ENCODE measurements at places on chromosomes 7 and 10.

- DNase-seq = no peak
Observed at GRCh38 chr10:115882021-115882420, 391.0 kb downstream of the GFRA1 start.

GRCh38 chr7:31368620-31369019 is 28.1 kb upstream of the NEUROD6 start:
- no peak for DNase-seq

GRCh38 chr7:139575338-139575680 is 51.8 kb downstream of the CLEC2L start:
- DNase-seq = no peak

DNA sequence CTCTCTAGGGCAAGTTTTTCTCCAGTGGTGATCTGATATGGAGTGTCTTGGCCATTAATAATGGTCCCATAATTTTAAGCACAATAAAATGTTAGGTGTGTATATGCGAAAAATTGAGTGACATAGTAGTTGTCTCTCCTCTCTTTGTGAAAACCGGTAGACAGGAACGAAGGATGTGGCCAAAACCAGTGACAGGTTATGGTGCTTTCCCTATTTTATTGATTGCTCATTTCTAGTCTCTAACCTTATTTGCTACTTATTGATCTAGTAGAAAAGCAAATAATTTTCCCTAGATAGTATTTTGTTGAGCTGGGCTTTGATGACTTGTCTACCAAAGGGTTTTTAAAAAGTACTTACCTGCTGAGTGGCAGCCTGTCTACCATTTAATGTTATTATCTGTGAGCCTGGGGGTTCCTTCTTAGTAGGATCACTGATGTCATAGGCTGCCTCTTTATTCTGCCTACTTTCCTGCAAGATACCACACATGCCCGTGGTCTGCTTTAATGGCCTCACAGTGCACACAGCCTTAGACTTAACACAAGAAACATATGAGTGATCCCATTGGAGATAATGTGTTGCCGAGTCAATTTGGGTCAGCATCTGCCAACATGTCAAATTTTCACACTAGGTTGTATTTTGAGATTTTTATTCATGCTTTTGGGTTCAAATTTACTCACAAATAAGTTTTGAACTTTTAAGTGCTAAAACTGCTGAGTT is 100.0 kb downstream of the AUTS2 start:
- DNase-seq = no peak

- DNase-seq = no peak
Observed at GRCh38 chr7:154986200-154986945, 16.6 kb downstream of the PAXIP1 start.

DNA sequence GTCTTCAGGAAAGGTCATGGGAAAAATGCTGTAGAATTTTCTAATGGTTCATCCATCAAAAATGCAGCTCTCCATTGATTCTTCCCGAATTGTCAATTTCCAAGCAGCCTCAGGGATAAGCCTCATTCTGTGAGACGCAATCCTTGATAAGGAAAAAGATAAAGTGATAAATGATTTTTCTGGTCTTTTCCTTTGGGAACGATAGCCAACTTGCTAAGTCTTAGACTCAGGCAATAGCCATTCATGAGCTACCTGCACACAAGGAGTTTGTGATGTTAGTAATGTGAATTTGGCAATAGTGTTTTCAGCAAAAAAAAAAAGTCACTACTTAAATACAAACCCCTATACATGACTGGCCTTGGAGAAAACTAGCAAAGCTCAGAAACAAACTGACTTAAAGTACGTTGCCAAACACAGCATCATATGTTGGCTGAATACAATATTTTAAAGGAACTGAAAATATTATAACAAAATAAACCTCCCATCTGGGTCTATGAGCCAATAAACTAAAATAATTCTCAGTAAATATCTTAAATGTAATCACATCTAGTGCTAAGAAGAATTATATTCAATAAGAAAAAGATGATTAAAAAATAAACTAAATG is 75.5 kb downstream of the KLF6 start:
- no peak for DNase-seq

DNA sequence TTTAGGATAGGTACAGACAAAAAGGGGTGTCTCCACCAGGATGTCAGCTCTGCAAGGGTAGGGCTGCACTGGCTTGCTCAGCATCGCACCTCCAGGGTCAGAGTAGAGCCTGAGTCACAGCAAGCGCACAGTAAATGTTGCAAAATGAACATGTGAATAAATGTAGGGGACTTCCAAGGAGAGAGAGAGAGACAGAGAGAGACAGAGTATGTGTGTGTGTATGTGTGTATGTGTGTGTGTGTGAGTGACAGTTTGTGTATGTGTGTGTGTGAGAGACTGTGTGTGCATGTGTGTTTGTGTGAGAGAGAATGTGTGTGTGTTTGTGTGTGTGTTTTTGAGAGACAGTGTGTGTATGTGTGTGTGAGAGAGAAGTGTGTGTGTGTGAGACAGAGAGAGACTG is 163.3 kb downstream of the RPS24 start:
- peak; percentile 77 for DNase-seq

DNA sequence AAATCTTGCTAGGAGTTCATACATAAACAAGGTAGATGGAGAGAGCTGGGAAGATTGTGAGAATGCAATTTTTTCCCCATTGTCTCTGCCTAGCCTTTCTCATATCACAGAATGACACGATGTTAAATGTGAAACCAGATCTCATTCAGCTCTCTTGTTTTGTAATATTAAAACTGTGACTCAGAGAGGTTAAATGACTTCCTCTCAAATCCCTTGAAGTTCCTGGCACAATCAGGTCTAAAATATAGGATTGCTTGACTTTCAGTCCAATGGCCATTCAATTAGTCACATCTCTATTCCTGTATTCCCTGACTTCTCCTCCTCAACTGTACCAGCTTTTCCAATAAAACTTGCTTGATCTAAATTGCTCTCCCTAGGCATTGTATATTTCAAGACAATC is 3.1 kb downstream of the ANKRD22 start:
- peak; percentile 91 for DNase-seq

Measured in fibroblast of mammary gland (primary cell).